Activated T-cell treated with anti-CD3 and anti-CD28 coated beads for 4 hours (primary cell): ENCODE measurements at places on chromosomes 2 and 18.

DNA sequence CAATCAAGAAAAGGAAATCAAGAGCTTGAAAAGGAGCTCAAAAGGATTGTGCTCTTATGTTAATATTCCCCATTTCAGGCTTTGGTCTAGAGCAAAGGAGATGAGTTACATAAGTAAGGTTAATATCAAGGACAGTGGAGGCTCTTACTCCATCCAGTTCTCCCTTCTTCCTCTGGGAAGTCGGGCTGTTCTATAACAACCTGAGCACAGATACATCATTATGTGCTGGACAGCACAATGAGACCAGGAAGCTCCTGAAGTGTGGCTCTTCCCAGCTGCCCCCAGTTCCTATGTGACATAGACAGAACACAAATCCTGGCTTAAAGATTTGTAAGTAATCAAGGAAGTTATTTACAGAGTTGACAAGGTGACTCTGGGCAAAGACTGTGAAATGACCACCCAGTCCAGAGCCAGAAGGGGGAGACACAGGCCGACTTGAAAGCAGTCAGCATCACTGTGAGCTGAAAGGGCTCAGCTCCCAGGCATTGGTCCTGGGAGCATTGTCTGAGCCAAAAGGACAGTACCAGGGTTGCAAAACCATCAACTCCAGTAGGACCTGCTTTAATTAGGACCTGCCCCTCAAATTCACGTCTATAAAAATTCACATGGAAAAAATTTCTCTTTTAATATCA is 917.6 kb upstream of the ACVR2A start:
- DNase-seq = no peak

DNA sequence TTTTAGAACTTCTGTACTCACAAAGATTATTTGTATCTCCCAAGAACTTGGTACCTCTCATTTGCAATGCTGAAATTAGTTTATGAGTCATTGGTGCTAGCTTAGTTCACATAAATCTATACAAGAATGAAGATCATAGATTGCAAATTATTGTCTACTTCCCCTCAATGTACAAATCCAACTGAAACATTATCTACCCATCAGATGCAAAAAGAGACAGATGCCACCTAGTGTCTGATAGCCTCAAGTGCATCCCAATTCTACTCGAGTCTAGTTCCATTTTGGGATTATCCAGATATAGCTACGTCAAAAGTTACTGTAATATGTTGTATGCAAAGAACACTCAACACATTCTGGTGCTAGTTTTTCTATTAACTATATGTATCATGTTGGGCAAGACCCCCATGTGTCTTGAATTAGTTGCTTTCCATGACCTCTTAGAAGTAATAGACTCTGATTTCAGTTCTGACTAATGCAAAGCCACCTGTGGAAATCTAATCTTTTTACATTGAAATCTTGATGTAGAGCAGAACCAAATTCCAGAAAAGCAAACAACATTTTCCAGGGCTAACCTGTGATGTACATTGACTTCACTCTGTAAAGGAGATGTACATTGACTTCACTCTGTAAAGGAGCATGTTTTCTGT is 210.0 kb downstream of the RBM43 start:
- no peak for DNase-seq

DNA sequence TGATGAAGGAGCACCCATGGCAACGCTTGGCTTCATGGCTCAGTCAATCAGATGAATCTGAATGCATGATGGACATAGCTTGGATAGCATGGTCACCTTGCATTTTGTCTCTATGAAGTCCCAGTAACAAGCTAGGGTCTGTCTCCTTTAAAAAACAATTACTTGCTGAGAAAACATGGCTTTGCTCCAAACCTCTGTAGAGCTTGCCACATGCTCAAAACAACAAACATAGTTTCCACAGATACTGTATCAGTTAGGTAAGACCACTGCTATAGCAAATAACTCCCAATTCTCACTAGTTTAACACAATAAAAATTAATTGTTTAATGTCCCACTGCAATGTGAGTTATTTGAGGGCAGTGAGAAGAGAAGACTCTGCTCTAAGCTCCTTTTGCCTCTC is 401.0 kb downstream of the IRS1 start:
- DNase-seq = no peak

DNA sequence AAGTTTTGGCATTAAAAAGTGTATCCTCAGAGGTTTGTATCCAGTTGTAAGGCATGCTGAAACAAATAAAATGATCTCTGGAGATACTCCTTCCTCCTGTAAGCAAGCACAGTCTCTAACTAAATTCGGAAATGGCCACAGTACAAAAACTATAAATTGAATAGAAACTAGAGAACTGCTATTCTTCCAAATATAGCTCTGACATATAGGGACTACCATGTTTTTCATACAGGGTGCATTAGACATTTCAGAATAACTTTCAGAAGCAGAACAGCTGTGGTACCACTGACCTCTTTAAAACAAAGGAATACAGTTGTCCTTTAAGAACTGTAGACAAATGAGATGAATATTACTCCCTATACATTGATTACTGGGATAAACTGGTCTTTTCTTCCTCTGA is 568.5 kb downstream of the ARHGAP15 start:
- DNase-seq = no peak

DNA sequence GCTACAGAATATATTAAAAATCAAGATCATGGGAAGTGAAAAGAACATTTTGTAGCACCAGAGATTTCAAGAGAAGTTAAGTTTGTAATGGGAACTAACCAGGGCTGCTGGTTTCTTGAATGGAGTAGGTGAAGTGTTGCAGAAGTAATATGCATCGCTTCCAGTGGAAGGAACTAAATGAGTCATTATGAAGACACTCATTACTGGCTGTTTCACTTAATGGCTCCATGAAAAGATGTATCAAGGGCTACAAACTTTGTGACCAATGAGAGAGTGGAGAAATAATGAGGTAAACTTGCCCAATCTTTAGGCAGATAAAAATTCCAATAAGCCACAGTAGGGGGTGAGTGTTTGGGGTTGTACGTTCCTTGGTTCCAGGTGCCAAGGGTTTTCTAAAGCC is 380.4 kb upstream of the POU3F3 start:
- DNase-seq = no peak

DNA sequence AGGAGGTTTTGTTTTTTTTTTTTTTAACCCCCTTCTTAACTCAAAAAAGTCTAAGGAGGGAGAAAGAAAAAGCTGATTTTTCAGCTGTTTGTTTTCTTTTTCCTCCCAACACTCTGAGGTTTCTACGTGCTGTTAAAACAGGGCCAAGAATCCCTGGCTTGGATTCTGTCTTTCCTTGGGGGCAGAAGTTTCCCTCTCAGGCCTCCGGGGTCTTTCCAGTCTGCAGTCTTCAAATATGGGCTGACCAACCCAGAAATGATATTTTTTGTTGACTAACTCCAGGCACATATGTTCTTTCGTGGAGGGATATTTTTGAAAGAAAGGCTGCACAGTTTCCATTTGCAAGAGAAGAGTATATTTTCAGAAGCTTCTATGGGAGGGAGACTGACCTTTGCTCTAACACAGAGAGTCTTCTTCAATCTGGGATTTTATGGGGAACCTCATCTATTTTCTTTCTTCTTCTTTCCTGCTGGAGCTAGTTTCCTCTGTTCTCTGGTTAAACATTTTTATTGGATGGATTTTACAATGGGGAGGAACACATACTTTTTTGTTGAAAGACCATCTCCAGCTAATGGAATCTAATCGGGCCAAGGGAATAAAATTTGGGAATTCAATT is 93.3 kb upstream of the SPRED2 start:
- no peak for DNase-seq

GRCh38 chr2:184904991-184905390 is 306.7 kb downstream of the ZNF804A start:
- no peak for DNase-seq

GRCh38 chr2:150575861-150576260 is 88.4 kb upstream of the RND3 start:
- no peak for DNase-seq

GRCh38 chr2:221415789-221416188 is 156.3 kb downstream of the EPHA4 start:
- no peak for DNase-seq

- no peak for DNase-seq
Observed at GRCh38 chr18:55487997-55488396, 100.0 kb downstream of the TCF4 start.

DNA sequence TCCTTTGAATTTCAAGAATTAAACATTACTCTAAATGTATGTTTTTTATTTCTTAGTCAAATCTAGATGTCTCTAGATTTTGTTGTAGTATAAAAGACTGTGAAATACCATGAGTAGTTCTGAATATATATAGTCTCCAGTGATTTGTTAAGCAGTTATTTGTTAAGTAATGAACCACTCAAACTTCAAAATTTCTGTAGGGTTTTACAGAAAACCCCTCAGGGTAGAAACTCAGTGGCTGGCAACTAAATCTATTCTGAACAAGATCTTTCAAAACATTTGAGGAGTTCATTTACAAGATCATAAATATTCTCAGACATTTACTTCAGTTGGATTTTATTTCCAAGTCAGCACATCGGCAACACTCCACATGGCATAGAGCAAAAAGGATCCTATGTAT is 35.8 kb upstream of the ACSL3 start:
- no peak for DNase-seq

DNA sequence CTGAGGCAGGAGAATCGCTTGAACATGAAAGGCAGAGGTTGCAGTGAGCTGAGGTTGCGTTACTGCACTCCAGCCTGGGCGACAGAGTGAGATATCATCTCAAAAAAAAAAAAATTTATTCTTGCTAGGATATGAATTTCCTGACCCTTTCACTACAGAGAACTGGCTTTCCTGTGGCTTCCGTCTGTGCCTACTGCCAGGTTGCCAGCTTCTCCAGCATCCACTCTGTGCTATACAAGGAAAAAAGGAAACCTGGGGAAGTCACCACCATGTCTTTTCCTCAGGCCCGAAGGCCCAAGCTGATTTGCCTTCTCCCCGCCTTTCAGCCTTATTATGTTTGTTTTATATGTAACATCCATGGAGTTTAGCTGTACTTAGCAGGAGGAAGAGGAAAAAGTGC is 122.0 kb upstream of the REV1 start:
- DNase-seq = no peak

- DNase-seq = no peak
Observed at GRCh38 chr2:178707476-178707875, 99.7 kb downstream of the TTN start.

DNA sequence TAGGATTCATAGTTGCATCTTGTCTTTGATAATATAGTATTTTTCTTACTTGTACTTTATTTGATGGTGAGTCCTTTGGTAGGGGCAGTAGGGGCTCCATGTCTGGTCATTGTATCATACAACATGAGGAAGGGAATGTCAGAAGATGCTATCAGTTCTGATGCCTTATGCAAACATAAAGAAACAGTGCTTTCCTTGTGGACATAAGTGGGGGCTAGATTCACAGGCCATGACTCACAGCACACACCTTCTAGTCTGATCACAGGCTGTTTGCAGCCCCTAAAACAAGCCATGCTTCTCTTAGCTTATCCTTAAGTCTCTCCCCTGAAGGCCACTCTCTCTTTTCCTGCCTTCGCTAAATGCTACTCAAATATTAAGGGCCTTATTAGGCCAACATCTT is 10.7 kb upstream of the SLC14A1 start:
- DNase-seq = no peak

GRCh38 chr2:188974164-188974563 is at the start of gene COL3A1:
COL3A1 (plus strand) TSS chr2:188974373; CDS start chr2:188974490, 117 bp downstream.
- DNase-seq = no peak

DNA sequence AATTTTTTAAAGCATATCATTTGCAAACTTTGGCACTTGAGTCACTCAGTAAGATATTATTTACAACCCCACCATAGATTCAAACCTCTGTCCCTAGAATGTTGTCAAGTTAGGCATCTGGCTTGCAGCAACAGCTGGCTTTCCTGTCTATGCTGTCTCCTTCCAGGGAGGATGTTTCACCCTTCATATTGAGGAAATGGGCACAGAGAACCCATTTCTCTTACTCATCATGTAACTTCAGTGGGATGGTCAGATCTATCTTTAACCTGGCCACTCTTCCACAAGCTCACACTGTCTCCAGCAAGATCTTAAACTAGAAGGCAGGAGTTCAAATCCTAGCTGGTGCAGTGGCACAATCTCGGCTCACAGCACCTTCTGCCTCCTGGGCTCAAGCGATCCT is 15.8 kb downstream of the LCT start:
- DNase-seq = no peak

DNA sequence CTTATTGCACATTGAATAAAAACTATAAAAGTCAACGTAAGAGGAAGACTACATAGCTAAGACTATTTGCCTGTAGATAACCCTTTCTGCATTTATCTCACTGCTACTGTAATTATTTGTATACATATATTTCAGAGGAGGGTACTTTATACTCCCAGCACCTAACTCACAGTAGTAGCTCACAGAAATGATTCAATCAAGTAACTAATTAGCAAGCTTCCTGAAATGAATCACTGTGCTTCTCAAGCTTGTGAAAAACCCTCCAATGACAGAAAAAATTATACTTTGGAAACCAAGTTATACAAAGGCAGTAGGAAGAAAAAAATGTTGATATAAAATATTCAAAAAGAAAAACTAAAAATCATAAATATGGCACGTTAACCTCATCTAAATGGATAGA is 124.9 kb downstream of the NBAS start:
- no peak for DNase-seq

DNA sequence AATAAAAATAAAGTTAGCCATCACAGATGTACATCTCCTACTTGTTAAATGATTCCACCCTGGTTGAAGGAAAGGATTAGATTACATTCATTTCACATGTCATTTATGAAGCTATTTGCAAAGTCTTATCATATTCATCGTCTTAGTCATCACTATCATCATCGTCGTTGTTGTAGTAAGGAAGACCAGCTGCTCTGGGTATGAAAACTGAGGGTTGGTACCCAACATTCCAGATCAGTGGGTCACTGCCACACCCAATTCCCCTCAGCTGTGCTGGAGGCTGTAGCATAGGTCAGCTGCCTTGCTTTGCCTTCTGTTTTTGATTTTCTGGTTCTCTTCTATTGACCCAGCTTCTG is 20.9 kb upstream of the CCBE1 start:
- DNase-seq = no peak

GRCh38 chr2:62074233-62074632 is 121.7 kb upstream of the B3GNT2 start:
- DNase-seq = no peak

DNA sequence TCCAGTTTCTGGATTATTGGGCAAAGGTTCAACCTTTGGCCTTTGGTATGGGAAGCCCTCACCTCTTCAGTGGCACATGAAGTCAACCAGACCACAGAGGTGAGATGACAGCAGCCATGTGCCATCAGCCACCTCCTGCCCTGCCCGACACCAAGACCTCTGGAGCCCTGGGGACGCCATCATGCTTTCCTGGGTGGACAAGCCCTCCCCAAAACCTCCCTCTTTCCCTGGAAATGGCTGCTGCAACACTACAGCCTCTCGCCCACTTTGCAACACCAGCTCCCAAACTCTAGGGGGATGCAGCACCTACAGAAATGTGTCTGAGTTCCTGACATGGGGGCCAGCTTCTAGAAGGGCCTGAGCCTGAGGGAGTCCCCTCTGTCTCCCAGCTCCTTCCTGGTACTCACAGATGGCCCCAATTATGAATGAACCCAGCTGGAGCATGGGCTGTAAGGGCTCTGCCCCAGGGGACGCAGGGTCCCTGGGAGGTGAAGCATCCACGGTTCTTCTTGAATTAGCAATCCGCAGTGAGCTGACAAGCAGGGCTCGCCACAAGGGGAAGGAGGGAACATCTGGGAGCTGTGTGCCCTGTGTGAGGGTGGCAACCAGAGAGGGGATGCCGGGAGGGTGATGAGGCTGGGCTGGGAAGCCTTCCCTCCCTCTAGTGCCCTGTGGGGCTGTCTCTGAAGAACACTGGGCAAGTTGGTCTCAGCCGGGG is 268.5 kb upstream of the HDAC4 start:
- DNase-seq = no peak

- DNase-seq = no peak
Observed at GRCh38 chr2:141940709-141941108, 190.1 kb downstream of the LRP1B start.
